ENCODE measurements at places on chromosomes 6 and 20.

DNA sequence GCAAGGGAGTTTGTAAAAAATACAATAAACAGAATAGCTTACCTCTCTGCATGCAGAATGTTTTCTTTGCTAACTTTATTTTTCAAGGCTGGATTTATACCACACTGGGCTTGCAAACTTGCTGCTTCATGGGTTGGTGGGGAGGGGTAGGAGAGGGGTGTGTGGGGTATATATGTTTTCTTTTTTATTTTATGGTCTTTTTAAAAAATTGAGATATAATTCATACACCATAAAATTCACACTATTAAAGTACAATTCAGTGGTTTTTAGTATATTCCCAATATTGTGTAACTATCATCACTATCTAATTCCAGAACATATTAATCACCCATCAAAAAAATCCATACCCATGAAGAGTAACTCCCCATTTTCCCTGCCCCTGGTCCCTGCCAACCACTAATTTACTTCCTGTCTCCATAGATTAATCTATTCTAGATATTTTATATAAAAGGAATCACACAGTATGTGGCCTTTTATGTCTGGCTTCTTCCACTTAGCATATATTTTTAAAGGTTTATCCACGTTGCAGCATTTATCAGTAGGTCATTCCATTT, 14.3 kb upstream of the TRPC4AP start:
- DNase-seq = no peak

- no peak for DNase-seq
These were observed 75.5 kb upstream of the DST start for GRCh38 chr6:56718236-56718635.

GRCh38 chr6:149648148-149649145, at the start of gene KATNA1:
Gene KATNA1 (minus strand): TSS chr6:149648714. CDS start chr6:149638547, 10,167 bp downstream.
- DNase-seq = peak; percentile 91

DNA sequence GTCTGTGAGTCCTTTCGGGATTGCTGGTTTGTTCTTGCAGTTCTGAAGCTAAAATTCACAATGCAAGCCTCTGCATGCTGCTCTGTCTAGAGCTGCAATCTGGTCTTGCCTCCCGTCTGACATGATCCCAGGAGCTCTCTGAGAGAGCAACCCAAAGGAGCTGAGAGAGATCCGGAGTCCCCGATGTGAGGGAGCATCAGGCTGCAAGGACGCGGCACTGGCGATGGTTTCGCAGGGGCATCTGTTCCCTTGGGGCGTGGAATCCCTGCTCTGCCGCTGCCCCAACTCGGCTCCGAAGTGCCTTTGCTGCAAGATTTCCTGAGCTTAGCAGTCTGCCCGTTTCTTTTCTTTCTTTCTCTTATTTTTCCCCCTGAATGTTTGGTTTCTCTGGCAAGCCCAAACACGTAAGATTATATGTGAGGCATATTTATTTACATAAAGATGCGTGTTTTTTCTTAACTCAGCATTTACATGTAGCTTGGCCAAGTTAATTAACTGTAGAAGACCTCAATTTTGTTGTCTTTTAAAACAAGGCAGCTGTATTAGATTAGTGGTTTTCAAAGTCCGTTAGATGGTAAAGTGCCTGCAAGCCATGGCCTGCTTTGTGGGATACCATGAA, 873.0 kb downstream of the KIF16B start:
- DNase-seq = no peak

DNA sequence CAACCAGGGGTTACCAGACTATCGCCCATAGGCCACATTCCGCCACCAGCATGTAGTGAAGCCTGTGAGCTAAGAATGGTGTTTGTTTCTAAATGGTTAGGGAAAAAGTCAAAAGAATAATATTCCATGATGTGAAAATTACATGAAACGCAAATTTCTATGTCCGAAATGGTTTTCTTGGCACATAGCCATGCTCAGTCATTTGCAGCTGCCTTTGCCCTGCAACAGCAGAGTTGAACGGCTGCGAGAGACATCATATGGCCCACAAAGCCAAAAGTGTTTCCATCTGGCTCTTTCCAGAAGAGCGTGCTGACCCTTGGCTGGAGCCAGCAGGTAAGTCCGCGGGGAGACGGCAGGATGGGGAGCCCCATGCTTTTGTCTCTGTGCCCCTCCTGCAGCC, 60.7 kb downstream of the FAM120B start:
- no peak for DNase-seq

DNA sequence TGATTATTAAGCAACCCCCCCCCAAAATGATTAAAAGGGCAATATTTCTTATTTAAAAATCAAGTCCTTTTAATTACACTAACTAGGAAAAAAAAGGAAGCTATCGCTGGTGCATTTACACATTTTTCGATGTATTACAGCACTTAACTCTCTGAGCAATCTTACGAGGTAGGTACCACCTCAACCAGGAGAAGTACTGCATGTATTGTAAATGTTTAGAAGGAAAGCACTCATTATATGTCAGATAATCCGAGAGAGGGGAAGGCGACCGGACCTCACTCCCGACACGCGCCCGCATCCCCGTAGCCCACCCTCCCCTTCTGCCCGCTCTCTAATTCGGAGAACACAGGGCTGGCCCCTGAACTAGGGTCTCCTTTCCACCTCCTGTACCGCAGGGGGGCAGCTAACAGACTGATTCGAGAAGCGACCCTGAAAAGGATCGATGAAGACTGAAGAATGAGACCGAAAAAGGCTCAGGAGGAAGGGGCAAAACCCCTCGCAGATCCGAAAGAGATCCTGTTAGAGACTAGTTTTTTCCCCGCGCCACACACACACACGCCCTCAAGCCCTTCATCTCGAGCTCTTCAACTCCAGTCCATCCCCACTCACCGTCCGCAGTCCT, 337 bp downstream of the ESF1 start:
- no peak for DNase-seq

DNA sequence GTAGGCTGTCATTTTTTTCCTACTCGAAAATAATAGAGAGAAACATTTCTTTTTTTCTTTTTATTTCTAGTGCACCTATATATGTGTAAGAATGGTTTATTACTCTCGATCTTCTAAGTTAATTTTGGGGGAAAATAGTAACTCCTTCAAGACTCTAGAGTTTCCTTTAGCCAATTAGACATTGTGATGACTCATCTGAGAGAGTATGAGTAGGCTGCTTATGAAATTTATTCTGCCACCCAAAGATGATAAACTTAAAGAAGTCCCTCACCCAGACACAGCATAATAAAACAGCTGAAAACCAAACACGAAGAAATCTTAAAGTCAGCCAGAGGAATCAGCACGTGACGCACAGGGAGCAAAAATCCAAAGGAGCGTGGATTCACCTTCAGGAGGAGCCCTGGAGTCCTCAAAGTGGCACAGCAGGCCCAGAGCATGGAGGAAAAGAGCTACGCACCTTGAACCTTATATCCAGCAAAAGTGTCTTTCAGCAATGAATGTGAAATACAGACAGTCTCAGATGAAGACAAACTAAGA, 81.9 kb downstream of the ERMARD start:
- no peak for DNase-seq

DNA sequence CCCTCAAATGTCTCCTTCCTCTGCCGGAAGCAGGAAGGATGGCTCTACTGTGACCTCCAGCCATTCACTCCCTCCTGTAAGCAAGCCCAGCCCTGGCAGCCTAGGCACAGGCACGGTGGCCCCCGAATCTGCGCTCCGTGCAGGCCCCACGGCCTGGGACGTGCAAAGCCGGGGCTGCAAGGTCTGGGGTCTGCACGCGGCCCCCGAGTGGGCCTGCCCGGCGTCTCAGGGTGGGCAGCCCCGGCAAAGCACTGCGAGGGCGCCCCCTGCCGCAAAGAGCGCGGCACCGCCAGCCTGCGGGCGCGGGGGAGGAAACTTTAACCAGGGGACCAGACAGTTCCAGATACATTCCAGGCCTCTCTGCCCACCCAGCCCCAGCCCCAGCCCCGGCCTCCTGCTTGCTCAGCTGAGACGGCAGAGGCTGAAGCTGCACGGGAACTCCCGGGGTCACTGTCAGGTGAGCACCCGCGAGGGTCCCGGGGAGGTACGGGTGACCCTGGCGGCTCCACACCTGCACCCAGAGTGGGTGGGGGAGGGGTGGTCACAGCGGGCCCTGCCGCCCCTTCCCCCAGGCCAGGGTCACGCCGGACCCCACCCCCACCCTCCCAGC, 98.8 kb downstream of the ASXL1 start:
- DNase-seq = peak; percentile 98

DNA sequence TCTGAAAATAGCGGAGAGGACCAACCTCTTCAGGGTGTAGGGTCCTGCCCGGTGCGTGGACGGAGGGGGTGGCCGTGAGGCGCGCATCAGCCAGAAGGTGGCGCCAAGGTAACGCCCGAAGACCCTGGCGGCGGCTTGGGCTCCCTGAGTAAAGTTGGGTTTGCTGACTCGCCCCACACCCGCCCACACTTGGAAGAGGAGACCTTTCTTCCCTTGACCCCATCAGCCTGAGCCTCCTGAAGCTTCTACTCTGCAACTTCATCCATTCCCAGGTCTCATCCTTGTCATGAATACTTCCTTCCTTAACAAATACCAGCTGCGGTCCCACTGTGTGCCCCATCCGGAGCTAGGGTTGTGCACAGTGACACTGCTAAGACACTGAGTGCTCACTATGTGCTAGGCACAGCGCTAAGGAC, 14.6 kb downstream of the CD40 start:
- peak; percentile 71 for DNase-seq
